ENCODE measurements at places on chromosomes 16 and 17. TPM values are rescaled to one million over a fixed set of nuclear protein-coding genes. Genes with fewer than 3 reads are reported as not detected.

DNA sequence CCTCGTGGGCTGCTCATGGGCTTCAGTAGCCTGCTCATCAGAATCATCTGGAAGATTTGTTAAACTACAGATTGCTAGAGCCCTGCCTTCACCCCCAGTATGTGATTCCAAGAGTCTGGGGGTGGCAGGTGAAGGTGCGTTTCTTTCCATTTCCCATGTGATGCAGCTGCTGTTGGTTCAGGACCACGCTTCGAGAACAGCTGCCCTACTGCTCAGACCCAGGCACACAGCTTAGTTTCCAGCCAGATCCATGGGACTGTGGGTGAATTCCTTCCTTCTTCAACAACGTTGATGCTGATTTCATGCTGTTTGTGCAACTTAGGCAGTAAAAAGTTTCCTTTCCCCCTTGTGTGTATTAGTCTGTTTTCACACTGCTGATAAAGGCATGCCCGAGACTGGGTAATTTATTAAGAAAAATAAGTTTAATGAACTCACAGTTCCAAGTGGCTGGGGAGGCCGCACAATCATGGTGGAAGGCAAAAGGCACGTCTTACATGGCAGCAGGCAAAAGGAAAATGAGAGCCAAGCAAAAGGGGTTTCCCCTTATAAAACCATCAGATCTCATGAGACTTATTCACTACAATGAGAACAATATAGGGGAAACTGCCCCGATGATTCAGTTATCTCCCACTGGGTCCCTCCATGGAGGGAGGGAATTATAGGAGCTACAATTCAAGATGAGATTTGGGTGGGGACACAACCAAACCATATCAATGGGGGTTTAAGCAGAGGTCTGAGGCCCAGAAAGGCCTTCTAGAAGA lies 159.2 kb downstream of the XYLT1 start:
- H3K4me3 ChIP-seq: peak overlapping the region; percentile 71
- DNase-seq: no peak
- no peaks in the 10 kb centered on the region for H3K27me3 ChIP-seq
- H3K4me1 ChIP-seq: peaks cover 59% of the 10 kb centered on the region

Gene ABCC11
- total RNA-seq: not detected

DNA sequence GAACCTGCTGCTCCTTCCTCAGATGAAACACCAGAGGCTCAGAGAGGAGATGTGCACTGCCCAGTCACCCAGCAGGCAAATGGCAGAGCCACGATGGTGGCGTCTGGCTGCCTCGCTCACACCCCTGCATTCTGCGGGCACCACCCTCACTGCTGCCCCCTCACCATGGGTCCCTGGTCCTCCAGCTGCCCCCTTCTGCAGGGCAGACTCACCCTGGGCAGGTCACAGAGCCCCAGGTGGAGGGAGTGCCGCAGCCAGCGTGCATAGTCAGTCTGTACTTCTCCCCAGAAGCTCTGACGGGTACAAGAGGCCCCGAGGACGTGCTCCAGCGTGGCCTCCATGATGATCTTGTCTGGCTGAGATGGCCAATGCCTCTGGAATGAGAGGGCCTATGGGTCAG lies 52.9 kb downstream of the RMI2 start:
- no peak overlapping the region for H3K4me3 ChIP-seq
- no peaks in the 10 kb centered on the region for H3K27me3 ChIP-seq
- no peak overlapping the region for H3K27ac ChIP-seq

DNA sequence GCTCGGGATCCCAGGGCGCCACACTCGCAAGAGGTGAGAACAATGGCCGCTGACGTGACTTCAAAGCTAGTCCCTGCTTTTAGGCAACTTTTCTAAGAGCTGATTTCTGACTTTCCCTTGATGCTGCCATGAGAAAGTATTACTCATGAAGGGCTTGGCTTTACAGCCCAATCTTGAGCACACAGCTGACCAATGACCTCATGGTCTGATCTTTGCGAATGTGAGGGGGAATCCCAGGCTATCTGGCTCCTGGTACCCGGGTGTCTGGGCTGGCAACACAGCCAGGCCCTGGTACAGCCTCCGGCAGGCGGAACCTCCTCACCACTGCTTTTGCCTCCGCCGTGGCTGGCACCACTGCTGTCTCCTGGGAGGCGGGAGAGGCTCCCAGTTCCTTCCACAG lies 17.5 kb downstream of the NDUFAF8 start:
- H3K27ac ChIP-seq: no peak overlapping the region
- peaks cover 68% of the 10 kb centered on the region for H3K36me3 ChIP-seq
- H3K4me1 ChIP-seq: peaks cover 13% of the 10 kb centered on the region
- DNase-seq: no peak

DNA sequence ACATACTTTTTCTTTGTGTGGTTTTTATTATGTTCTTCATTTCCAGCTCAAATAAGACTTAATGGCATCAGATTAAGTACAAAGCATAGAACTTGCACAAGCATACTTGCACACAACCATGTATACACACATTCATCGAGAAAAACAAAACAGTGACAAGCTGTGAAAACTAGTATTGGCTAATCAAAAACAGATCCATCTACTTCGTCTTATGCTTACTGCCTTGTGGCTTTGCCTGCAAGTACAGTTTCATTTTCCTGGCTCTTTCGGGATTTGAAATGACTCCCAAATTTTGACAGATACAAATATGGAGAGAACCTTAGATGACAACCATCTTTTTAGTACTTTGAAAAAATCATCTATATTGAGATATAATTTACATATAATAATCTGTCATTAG lies 338.3 kb downstream of the BCAS3 start:
- DNase-seq: no peak
- no peak overlapping the region for H3K4me3 ChIP-seq
- no peaks in the 10 kb centered on the region for H3K4me1 ChIP-seq
- H3K36me3 ChIP-seq: peaks cover 2% of the 10 kb centered on the region

Measured in activated B cell treated with CpG ODN at 0.5 μM for 24 hours (primary cell).